ENCODE measurements at places on chromosomes 2 and 18.

GRCh38 chr18:13447621-13448334 is 229.2 kb downstream of the LDLRAD4 start:
- DNase-seq = peak; percentile 97

- no peak for DNase-seq
Observed at GRCh38 chr18:1012775-1013174, 108.1 kb downstream of the ADCYAP1 start.

- DNase-seq = no peak
Observed at GRCh38 chr2:11754700-11755015, 8.2 kb downstream of the LPIN1 start.

DNA sequence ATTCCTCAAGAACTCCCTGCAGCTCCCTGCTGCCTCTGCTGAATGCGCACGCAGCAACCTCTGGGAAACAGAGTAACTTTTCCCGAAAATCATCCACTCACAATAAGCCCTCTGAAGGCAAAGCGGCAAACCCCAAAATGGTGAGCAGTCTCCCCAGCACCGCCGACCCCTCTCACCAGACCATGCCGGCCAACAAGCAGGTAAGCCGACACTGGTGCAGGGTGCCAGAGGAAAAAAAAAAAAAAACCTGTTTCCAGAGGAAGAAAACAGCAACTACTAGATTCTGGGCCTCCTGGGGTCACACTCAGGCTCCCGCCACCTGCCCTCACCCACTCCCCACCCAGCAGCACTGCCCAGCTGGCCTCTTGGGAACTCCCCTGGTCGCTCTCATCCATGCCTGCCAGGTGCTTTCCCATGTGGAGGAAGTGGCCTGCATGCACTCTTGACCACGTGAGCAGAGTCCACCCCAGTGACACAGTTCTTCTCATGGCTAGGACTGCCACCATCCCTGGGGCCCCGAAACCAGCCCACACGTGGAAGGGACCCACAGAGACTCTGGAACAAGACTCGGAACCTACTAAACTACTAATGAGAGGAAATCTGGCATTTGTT is 36.9 kb downstream of the KCTD18 start:
- no peak for DNase-seq

GRCh38 chr2:187549951-187550555 is 4.2 kb downstream of the TFPI start:
- no peak for DNase-seq

DNA sequence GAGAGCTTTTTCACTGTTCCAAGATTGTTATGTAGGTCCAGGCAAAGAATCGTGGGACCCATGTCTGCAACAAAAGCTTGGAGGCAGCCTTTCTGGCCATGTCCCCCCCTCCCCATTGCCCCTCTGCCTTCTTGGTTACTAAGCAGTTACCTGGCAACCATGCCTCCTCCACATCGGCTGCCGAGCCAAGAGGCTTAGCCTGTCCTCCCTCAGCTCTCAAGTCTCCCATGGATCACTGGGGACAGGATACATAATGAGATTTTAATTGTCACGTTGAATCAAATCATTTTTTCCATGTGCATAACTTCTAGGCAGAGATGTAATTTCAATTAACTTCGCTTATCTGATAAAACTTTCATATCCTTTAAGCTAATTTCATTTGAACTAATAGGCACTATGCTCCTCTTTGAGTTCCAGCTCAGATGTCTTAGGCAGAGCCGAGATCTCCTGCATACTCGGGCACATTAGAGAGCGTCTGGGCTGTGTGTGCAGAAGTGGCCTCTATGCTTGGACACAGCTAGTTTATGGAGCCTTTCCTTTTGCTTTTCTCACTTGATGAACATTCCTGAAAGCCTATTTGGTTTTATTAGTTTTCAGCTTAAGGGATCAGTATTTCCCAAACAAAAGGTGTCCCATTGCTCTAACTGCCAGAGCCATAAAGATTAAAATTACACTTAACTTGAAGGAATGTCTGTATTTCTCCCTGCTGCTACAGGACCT is 80.7 kb downstream of the LYPD1 start:
- DNase-seq = no peak

GRCh38 chr18:66211749-66212148 is 392.1 kb downstream of the CDH19 start:
- DNase-seq = no peak

DNA sequence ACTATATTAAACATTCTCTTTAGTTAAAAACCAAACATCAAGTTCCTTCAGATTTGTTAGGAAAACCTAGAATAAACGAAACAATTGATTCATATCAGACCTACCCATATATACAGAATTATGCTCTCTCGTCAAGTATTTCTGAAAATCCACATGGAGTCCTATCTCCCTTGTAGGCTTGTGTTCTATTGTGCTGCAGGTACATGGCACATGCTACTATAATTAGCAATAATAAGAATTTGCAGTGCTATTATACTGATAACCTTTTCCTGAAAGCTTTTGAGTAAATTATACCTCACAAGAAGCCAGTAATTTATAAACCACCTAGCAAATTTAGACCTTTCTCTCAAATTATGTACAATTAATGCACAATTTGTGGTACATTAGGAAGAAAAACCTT is 158.6 kb upstream of the STK17B start:
- DNase-seq = no peak

DNA sequence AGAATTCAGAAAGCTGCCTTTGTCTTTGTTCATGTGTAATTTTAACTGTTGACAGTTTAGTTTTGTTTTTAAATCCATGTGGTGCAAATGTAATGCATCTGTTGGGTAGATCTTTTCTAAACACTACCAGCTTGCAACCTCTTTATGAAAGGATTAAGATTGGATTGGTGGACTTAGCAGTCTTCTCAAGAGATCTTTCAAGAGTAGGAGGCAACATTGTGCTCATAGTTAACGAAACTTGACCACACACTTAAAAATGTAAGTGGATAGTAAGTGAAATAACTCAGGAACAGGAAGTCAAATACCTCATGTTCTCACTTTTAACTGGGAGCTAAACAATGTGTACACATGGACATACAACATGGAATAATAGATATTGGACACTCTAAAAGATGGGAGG is 579.0 kb downstream of the RIT2 start:
- DNase-seq = no peak

- DNase-seq = no peak
Observed at GRCh38 chr2:215794829-215795546, 218.4 kb downstream of the MREG start.

DNA sequence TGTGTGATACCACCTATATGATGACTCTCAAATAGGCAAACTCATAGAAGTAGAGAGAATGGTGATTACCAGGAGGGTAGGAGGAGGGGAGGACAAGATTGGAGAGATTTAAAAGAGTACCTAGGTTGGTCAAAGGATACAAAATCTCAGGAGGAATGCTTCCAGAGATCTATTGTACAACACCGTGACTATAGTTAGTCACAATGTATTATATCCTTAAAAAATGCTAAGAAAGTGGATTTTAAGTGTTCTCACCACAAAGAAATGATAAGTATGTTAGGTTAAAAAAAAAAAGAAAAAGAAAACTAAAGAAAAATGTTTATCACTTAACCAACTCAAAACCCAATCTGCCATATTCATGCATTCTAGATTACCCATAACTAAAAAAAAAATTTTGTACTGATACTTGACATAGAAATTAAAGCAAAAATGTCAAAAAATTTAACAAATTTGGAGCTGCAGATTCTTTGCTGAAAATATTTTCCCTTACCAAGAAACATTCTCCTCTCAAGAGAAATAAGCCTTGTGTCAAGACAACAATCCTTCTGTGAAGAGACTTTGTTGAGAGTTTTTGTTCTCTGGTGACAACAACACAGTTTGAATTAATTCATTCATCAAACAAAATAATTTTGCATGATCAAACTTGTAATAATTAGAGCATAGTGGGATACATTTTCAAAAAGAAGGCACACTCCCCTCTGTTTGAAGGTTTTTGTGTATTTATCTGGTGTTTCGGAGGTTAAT is 213.1 kb downstream of the DNER start:
- DNase-seq = peak; percentile 7

- DNase-seq = no peak
Observed at GRCh38 chr18:78992041-78993011, 12.7 kb downstream of the SALL3 start.

DNA sequence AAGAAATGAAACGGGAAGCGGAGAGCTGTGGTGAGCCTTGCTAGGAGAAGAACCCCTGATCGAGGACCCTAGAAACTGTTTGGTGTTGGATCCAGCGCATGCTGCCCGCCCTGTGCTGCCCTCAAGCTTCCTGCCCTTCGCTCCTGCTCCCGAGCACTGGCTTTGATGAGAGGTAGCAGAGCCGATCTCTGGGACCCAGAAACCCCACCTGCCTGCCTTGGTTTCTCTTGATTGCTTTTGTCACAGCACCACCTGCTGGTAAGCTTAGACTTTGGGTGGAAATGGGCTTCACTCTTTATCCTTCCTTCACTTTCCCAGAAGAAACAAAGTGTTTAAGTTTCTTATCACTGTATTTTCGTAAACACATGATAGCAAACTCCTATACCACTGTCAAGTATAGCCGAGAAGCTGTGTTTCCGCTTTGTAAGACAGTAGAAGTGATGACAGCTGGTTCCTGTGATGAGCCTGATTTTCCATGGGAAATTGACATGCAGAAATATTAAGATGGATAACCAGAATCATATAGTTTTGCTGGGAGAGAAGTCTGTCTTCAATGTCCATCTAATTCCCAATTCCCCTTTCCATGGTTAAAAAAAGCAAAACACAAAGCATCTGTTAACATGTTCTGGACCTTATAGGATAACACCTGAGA is 267.4 kb downstream of the PHLPP1 start:
- DNase-seq = peak; percentile 52

- DNase-seq = peak; percentile 29
Observed at GRCh38 chr2:27262379-27263286, at the start of gene SLC30A3. SLC30A3 (minus strand) TSS chr2:27263047; CDS start chr2:27262906, 141 bp downstream.

- DNase-seq = no peak
Observed at GRCh38 chr2:40654346-40654745, 202.5 kb upstream of the SLC8A1 start.
